ENCODE measurements at places on chromosomes 2 and 18. TPM values are rescaled to one million over a fixed set of nuclear protein-coding genes. Genes with fewer than 3 reads are reported as not detected.

DNA sequence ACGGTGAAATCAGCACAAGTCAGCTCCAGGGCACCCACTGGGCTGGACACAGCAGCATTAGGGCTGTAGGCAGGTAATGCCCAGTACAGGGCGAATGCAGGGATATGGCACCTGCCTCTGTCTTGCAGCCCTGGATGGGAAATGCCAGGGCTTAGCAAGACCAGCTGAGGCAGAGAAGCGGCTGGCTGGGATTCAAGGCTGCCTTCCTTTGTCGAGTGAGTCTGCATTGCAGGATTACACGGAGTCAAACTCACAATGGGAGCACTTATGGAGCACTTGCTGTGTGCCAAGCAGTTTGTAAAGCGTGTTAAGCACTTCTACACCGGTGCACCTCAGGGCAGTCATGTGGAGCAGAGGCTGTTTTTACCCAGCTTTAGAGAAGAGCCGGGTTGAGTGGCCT, 87.3 kb upstream of the HDAC4 start:
- no peak for DNase-seq

GRCh38 chr2:42092084-42092996, 44.5 kb downstream of the PKDCC start:
- no peak for DNase-seq

GRCh38 chr18:35389095-35389618, 12.0 kb upstream of the ZNF396 start:
- no peak for DNase-seq

DNA sequence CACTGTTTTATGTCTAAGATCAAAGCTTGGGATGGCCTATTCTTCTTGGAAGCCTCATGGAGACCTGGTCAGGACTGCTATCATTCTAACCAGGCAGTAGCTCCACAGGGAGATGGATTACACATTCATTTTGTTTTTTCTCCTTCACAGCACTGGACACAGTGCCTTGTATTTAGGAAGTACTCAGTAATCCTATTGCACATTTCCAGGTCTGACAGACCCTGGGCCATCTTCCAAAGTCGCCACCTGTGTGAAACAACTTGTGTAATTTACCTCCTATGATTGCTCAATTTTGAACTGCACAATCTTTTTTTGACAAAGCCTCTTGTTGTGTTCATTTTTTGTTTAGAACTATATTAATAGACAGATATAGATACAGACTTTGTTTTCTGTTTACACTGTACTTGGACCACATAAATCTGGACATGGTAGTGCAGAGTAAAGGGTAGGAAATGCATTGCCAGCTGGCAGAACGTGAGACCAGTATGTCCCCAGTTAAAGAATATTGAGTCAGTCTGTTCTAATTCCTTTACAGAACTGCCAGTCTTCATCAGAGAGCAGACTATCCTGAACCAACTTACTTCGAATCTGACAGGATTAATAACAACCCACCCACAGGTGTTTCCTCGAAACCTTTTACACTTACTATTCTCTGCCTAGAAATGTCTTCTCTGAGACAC, 277.8 kb upstream of the CYRIA start:
- DNase-seq = no peak

DNA sequence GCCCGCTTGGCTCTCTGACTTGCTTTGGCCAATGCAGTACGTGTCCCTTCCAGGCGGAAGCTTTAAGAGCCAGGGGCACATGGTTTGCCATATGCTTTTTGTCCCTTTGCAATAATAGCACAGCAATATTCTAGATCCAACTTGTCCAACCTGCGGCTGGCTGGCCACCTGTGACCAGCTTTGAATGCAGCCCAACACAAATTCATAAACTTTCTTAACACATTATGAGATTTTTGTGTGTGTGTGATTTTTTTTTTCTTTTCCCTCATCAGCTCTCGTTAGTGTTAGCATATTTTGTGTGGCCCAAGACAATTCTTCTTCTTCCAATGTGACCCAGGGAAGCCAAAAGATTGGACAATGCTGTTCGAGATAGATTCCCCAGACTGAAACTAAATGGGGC, 119.3 kb upstream of the SIX3 start:
- DNase-seq = no peak

DNA sequence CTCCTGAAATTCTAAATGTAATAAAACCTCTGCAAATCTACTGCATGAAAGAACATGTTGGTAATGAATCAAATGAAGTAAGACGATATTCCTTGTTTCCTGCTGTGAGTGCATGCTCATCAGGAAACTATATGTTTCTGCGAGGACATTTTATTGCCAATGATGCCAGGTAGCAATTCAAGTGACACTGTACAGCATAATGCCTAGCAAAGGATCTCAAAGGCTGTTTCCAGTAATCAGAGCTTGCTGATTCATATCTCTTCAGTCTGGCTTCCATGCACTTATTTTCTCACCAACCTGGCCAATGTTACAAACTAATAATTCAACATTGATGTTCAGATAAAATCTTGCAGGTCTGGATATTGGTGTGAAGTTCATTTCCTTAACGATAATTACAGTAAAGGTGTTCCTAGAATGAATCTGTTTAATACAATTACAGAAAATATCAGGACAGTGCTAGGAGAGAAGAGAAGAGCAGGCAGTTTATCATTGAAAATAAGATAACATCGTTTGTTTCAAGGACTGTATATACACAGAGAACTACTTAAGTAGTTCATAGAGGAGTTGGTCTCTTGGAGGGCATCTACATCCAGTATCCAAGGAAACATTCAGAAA, 568.5 kb upstream of the SOX11 start:
- no peak for DNase-seq

DNA sequence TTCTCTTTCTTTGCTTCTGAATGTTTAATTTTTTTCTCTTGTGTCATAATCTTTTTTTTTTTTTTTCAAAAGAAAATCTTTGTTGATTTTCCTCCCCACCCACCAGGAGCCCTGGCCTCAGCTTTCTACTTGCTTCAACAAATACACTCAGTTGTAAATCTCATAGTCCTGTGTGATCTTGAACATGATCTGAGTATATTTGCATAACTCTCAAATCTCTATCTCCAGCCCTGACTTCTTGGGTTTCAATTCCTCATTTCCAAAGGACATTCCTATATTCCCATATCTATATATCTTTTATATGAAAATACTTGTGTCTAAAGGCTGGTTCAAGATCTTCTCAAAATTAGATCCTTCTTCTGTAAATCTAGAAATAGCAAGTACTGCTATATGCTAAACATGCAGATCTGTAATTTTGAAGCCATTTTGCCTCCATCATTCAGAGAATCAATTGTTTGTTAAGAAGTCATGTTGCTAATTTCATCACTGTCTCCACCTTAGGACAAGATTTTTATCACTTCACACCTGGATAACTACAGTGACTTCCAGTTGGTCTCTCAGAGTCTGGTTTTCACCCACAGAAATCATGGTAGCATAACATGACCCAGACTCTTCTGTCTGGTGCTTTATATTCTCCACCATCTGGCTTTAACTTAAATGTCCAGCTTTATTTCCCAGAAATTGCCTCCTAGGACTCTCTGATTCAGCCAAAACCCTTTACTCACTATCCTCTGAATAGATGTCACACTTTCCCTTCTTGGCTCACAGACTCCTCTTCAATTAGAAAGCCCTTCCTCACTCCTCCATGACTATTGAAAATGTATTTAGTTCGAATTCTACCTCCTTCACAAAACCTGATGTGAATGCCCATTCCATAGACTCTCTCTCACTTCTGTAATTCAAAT, 98.1 kb downstream of the ZEB2 start:
- no peak for DNase-seq

Gene CYBRD1
- 0.35 TPM for total RNA-seq

Gene RUFY4
- 1.6 TPM for total RNA-seq

Gene ADAM23
- total RNA-seq = not detected

All from activated naive CD8-positive, alpha-beta T cell treated with anti-CD3 and anti-CD28 coated beads for 36 hours (primary cell).